ENCODE measurements at places on chromosomes 1 and 21. TPM values are rescaled to one million over a fixed set of nuclear protein-coding genes. Genes with fewer than 3 reads are reported as not detected.

Gene KRTAP11-1
- not detected for total RNA-seq

Gene SMPDL3B
- total RNA-seq: not detected

Gene KCNN3
- 0.84 TPM for total RNA-seq

Gene ERICH3
- not detected for total RNA-seq
